Stimulated activated CD8-positive, alpha-beta memory T cell treated with anti-CD3 and anti-CD28 coated beads, Interleukin-4, amount 100 ng/mL, for 1 hour (primary cell): ENCODE measurements at places on chromosomes 3 and 15.

GRCh38 chr15:60507596-60508424 is 28.9 kb upstream of the ICE2 start:
- DNase-seq = peak; percentile 18

- no peak for DNase-seq
Observed at GRCh38 chr3:197697355-197697754, 39.3 kb downstream of the RUBCN start.

DNA sequence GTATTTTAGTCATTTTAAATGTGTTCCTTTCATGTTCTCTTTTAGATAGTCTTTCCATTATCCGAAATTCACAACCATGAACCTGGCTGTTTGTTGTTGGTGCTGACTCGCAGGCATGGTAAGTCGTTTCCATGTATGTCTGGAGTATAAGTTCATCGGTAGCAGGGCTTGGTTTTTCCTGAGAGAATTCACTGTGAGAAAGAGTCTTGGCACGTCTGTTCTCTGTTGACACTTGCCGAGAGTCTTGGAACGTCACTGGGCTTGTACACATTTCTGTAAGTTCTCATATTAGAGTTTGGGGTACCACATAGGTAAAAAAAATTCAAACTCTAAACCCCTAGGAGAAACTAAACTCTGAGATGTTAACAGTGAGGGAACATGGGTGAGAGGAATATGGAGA is 29.4 kb upstream of the EIF4A2 start:
- DNase-seq = no peak

GRCh38 chr3:39260957-39261356 is 18.9 kb downstream of the CX3CR1 start:
- no peak for DNase-seq

- no peak for DNase-seq
Observed at GRCh38 chr3:28138043-28138610, 103.3 kb upstream of the CMC1 start.

DNA sequence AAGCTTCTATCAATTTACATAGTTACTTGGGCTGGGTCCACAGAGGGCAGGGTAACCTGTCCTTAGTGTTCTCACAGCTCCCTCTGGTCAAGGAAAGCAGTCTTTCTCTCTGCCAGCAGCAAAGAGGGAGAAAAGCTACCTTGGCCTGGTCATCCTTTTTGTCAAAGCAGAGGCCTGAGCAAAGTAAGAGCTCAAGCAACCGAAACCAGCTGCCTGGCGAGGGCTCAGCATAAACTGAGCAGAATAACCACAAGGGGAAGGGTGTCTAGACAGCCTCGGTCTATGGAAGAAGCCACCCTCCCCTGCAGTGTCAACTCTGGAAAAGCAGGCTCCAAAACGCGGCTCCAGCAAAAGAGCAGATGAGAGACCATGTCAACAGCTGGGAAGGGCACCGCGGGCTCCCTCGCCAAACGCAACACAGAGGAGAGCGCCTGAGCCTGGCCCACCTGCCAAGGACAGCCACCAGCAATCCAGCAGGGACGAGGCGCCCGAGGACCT is 17.4 kb downstream of the LRIG1 start:
- no peak for DNase-seq

GRCh38 chr15:86159468-86159867 is 79.8 kb downstream of the AGBL1 start:
- DNase-seq = no peak

GRCh38 chr3:31041161-31041978 is 146.9 kb upstream of the GADL1 start:
- DNase-seq = no peak

- DNase-seq = no peak
Observed at GRCh38 chr15:29611057-29611456, 211.2 kb downstream of the TJP1 start.

DNA sequence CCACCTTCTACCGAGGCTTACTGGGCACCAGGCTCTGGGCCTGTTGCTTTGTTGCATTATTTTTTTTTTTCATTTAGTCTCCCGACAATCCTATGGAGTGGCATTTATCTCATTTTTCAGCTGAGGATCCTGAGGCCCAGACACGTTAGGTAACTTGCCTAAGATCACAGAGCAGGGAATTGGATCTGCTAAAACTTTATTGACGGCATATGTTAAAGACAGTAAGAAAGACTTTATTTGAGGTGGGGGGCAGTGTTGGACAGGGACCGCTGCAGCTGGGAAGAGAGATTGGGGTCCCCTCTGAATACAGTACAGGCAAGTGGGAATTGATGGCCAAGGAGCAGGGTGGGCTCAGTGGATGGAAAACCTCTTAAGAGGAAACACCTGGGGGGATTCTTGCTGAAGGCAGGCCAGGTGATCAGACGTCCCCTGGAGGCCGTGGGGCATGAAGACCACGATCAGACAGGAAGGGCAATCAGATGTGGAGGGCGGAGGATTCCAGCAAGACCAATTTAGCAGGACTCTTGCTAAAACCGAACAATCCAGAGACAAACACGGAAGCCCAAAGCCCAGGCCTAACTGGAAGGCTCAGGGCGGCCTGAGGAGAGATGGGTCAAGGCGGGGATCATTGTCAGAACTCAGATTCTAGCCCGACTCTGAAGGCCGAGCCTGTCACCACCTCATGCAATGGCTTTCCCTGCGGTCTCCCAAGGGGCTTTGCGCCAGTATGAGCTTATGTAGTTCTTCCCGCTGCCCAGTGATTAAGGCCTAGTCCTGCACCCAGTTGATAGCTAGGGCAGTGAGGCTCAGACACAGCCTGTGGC is 53.7 kb downstream of the RGMA start:
- DNase-seq = no peak

DNA sequence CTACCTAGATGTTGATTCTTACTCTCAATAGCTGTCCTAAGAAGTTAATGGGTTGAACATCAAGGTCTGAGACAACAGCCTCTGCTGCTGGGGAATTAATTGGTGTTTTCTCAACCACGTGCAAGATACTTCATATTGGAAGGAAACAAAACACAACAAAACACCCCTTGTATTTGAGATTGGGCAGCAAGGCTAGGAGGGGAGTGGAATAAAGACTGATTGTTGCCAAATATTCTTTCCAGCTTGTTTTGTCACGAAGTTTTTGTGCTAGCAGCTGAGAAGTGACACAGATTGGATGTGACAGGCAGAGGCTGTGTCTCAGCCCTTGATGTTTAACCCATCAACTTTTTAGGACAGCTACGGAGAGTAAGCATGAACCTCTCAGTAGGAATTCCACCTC is 808.4 kb downstream of the IGSF11 start:
- no peak for DNase-seq

- DNase-seq = no peak
Observed at GRCh38 chr3:150170852-150171520, 200.3 kb upstream of the PFN2 start.

DNA sequence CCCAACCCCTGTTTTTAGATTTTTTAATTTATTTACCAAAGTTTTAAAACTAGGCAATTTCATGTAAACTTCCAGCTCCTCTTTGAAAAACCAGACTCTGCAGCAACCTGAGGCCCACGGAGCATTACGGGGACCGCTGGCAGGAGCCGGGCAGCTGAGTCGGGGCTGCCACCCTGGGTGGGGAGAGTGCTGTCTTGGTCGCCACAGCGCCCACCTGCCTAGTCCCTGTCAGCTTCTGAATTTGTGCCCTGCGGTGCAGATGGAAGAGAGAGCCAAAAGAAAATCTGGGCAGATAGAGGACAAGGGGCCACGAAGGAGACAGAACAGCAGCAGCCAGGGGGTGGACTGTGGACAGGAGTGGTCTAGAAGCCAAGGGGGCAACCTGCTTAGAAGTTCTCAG is 34.6 kb downstream of the PXYLP1 start:
- no peak for DNase-seq

DNA sequence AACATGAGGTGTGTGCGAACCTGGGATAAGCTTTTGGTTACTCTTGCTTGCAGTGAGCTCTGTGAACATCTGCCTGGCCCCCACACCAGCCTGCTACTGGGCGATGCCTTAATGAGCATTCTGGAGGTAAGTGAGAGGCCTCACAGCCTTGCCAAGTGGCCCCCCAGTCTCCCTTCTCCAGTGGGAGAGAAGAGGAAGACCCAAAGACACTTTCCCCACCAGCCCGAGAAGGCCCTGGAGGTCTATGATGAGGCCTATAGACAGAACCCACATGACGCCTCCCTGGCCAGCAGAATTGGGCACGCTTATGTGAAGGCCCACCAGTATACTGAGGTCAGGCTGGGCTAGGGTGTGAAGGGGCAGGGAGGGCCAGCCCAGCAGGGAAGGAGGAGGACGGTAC is 22.5 kb downstream of the TTC21A start:
- no peak for DNase-seq

GRCh38 chr15:74382004-74382816 is 14.8 kb upstream of the CYP11A1 start:
- peak; percentile 57 for DNase-seq

GRCh38 chr3:48090166-48090939 is 74.1 kb upstream of the MAP4 start:
- no peak for DNase-seq

- DNase-seq = no peak
Observed at GRCh38 chr3:46566040-46566641, at the start of gene LRRC2. TSS of gene LRRC2 (minus strand) at chr3:46566302. CDS start at chr3:46551591, 14,711 bp downstream.

DNA sequence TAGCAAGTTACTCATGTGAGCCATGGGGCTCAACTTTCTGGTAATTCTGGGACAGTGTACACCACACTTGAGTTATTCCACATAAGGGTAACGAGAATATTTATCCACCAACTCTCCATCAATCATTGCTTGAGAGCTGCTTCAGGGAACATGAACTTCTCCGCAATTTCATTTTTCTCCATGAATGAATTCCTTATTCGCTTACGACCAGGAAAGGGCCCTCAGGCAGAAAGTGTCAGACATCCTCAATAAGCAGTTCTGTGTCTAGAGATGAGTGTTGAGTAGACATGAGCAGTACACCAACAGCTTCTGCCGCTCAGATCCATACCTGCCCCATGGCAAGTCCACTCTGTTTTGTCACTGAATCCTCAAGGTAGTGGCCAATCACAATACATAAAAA is 24.8 kb upstream of the IQCF2 start:
- no peak for DNase-seq

GRCh38 chr3:173128633-173129032 is 12.4 kb downstream of the SPATA16 start:
- no peak for DNase-seq

DNA sequence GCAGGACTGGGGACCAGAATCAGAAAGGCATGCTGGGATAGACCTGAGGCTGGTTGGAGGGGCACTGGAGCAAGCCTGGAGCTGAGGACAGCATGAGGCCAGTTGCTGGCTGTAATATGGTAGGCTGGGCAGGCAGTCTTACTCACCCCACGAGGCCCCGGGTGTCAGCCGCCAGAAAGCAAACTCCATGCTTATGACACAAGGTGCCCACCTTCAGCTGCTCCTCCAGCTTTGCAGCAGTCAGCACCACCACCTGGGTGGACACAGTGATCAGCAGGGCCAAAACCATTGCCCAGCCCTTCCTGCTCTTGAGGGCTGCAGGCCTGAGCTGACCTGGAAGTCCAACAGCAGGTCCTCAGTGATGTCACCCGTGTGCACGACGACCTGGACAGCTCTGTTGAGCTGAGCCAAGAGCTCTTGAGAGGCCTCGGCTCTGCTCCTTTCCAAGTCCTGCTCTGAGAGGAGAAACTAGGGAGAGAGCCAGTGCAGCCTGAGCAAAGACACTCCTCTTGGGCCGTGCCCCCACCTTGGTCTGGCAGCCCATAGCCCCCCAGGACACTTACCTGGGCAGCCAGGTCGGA is 747 bp downstream of the UBA7 start:
- DNase-seq = no peak

GRCh38 chr3:64131725-64132469 is 93.4 kb downstream of the PRICKLE2 start:
- no peak for DNase-seq

- no peak for DNase-seq
Observed at GRCh38 chr3:133093366-133093765, 55.2 kb downstream of the TMEM108 start.

DNA sequence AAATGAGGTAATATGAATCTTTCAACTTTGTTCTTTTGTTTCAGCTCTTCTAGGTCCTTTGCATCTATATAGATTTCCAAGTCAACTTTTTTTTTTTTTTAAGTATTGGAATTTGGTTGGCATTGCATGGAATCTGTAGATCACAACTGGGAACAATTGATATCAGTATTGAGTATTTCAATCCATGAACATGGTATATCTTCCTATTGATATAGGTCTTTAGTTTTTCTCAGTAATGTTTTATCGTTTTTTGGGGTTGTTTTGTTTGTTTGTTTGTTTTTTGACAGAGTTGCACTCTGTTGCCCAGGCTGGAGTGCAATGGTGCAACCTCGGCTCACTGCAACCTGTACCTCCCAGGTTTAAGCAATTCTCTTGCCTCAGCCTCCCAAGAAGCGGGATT is 137.2 kb downstream of the EEFSEC start:
- no peak for DNase-seq

DNA sequence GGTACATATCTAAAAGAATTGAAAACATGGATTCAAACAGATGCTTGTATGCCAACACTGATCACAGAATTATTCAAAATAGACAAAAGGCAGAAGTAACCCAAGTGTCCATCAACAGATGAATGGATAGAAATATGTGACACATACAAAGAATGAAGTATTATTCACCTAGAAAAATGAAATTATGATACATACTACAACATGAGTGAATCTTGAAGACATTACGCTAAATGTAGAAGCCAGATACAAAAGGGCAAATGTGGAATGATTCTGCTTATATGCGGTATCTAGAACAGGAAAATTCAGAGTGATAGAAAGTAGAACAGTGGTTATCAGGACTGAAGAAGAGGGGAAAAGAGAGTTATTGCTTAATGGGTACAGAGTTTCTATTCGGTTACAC is 26.2 kb upstream of the SLC12A8 start:
- DNase-seq = no peak

DNA sequence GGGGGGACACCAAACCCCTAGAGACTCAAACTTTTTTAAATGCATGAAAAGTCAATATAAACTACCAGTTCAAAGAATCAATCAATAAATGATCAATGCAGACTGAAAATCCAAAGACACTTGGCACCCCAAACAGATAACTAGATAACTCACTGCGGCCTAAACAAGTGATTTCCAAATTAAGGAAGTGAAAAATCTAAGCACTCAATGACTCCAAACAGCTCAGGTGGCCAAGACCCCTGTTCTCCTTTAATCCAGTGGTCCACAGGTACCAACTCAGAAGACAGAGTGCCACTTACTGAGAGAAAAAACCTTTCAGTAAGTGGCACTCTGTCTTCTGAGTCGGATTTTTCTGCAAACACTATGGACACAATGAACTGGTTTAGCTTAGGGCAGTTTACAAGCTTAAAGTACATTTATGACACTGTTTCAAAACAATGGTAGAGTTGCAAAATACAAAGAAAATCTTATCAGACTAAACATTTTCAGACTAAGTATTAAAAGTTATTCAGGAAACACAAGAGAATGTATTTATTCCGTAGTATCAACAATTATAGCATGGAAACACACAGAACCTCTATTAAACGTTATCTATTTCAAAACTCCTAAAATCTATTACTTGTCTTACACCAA is 4.7 kb downstream of the DLG1 start:
- no peak for DNase-seq

- DNase-seq = no peak
Observed at GRCh38 chr15:58931987-58932588, 1.4 kb downstream of the SLTM start.

DNA sequence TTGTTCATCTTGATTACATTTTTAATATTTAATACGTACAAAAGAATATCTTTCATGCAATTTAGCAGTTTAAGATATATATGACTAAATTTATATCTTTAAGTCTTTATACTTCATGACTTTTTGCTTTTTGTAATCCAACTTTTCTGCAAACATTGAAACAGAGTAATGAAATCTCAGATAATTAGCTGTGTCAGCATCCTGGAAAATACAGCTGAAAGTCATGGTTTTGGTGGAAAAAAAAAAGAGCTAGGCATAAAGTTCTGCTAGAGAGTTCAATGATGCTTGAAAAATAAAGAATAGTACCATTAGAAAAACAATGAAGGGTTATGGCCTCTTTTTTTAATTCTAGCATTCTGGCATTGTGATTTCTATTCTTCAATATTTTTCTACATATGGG is 387.4 kb upstream of the ROBO2 start:
- DNase-seq = no peak
